ENCODE measurements at places on chromosomes 3 and 15. TPM values are rescaled to one million over a fixed set of nuclear protein-coding genes. Genes with fewer than 3 reads are reported as not detected.

Gene BLM
- total RNA-seq = 41.0 TPM

Gene EBLN2
- 6.3 TPM for total RNA-seq

- no peak for DNase-seq
- no peaks in the 10 kb centered on the region for H3K4me1 ChIP-seq
- no peaks in the 10 kb centered on the region for H3K36me3 ChIP-seq
- no peak overlapping the region for H3K27ac ChIP-seq
Observed at GRCh38 chr3:56238299-56238698, 230.0 kb downstream of the ERC2 start.

DNA sequence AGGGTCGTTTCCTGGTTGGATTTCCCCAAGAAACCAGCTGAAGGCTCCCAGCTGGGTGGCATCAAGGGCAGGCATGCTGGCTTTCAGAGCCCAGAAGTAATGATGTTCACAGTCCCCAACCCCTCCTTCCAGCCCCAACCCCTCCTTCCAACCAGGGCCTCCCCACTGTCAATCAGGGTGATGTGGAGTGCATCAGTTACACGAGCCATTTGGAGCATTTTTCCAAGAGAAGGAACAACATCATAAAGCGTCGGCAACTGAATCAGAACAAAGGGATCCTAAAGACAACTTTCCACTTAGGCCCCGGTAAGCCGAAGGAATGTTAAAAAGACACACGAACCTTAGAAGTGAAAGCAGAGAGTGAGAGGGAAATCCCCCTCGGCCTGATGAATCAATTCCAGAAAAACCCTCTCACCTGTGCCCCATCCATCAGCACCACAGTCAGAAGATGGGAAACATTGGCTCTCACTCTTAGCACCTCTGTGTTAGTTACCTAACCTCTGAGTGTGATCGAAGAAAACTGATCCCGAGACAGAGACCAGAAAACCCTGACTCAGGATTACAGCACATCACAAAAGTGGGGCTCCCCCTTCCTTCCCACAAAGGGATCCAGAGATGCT lies 101.2 kb upstream of the WNT5A start:
- no peaks in the 10 kb centered on the region for H3K36me3 ChIP-seq
- H3K27me3 ChIP-seq = no peaks in the 10 kb centered on the region
- DNase-seq = no peak
- H3K4me1 ChIP-seq = no peaks in the 10 kb centered on the region
- H3K4me3 ChIP-seq = no peak overlapping the region

Gene SLC15A2
- total RNA-seq = 3.7 TPM

Gene PRSS50
- total RNA-seq = not detected

DNA sequence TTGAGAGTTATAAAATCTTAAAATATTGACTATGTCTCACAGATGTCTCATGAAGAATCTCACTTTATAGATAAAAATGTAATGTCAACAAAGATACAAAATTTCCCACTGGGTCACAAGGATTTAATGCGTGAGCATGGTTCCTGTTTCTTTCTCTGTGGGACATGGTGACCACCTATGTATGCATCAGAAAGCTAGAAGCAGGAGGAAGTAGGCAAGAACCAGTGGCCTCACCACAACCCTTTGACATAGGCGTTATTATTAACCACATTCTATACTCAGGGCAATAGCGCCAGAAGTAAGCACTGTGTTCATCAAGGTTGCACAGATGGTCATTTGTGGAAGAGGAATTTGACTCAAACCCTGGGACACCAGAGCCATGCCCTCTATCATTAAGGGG lies 11.7 kb upstream of the ADAMTS17 start:
- no peak for DNase-seq
- no peaks in the 10 kb centered on the region for H3K36me3 ChIP-seq
- peaks cover 6% of the 10 kb centered on the region for H3K4me1 ChIP-seq
- H3K27me3 ChIP-seq = peaks cover 32% of the 10 kb centered on the region
- H3K27ac ChIP-seq = no peak overlapping the region
- no peak overlapping the region for H3K4me3 ChIP-seq

- peaks cover 21% of the 10 kb centered on the region for H3K36me3 ChIP-seq
- H3K4me1 ChIP-seq = peaks cover 6% of the 10 kb centered on the region
- no peak overlapping the region for H3K27ac ChIP-seq
Observed at GRCh38 chr3:172309059-172309458, 139.2 kb downstream of the GHSR start.

Gene KY
- total RNA-seq = not detected
